Transverse colon (tissue), 4 donors: ENCODE measurements at places on chromosomes 7 and 10. TPM values are rescaled to one million over a fixed set of nuclear protein-coding genes. Genes with fewer than 3 reads are reported as not detected.

DNA sequence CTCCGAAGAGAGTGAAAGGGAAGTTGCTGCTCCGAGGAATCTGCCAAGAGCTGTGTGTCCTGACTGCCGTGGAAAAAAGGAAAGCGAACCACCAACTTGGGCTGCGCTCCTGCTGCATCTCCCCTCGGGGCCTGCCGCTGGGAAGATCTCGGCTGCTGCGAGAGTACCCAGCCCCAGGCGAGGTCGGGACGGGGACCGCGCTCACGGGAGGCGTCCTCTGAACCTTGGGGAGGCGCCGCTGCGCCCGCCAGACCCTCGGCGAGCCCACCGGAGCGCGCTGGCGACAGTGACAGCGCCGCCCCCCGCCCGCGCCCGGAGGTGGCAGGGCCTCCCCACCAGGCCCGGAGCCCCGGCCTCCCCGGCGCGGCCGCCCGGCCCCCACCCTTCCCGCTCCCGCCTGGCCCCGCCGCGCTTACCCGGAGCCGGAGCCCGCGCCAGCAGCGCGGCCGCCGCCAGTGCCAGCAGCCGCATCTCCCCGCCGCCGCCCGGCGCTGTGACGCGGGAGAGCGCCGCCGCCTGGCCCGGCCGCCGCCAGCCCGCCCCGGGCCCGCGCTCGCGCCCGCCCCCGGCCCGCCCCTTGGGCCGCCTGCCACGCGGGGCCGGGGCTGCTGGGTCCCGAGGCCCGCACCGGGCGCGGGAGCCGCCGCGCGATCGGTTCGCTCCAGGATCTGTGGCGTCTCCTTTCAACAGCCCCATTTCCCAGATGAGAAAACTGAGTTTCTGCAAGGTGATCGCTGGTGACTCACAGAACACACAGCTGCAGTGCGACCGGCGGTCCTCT lies at the start of gene VSTM4:
TSS of gene VSTM4 (minus strand) at position 508 of the 781 bp plus-strand sequence. CDS start at position 471, 37 bp downstream.
- no peaks in the 10 kb centered on the region for H3K36me3 ChIP-seq
- peak within 1 kb of the TSS; percentile 37 for H3K4me3 ChIP-seq
- peaks cover 22% of the 10 kb centered on the region for H3K27me3 ChIP-seq
- no peaks in the 10 kb centered on the region for H3K4me1 ChIP-seq
- no peak for DNase-seq

DNA sequence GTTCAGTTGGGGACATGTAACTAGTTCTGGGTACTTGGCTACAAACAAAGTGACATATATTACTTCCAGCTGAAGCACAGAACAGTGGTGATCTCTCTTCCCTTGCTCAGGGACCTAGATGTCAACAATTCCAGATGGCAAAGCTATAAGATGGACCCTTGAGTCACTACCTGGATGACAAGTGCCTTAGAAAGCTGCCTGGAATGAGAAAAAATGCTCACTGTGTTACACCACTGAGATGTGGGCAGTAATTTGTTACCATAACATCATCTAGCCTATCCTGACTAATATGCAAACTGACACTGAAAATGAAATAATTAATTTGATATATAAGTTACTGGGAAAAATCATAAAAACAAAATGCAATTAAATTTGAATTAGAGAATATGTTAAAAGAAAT lies 16.4 kb upstream of the CTTNBP2 start:
- H3K27me3 ChIP-seq, result no peaks in the 10 kb centered on the region
- H3K27ac ChIP-seq, result no peak overlapping the region
- no peaks in the 10 kb centered on the region for H3K4me1 ChIP-seq
- no peak overlapping the region for H3K4me3 ChIP-seq
- no peak for DNase-seq

- no peak for DNase-seq
- H3K36me3 ChIP-seq, result no peaks in the 10 kb centered on the region
Measured at GRCh38 chr10:35409094-35409582, 72.8 kb downstream of the CCNY start.

Gene SMKR1
- total RNA-seq, result not detected

DNA sequence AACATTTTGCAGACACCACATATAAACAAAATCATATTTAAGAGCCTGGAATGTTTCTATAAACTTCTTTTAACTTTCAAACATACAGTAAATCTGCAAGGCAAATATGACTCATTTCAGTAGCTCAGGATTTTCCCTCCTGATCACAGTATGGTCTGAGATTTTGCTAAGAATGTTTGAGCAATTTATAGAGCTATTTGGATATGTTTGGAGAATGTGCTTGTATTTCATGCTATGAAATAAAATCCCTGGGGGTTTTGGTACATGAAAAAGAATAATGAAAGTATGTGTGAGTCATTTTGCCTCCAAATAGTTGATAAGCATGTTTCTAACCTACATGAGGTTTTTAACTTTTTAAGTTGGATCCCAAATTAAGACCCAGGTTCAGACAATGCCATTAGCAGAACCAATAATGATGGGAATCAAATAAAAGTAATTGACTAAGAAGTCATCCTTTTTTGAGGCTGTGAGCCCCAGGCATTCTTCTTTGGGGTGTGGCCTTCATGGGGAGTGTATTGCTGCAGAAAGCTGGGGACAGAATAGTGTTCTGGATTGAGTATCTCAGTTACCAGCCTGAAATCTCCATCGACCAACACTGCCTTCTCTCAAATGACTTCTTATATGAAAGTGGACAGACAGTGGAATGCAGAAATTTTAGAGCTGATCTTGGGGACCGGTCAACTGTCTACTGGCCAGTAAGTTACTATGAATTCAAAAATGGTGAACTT lies 66.1 kb upstream of the AGBL3 start:
- DNase-seq, result no peak
- H3K4me1 ChIP-seq, result peaks cover 4% of the 10 kb centered on the region
- H3K27ac ChIP-seq, result peak overlapping the region; percentile 76
- H3K27me3 ChIP-seq, result no peaks in the 10 kb centered on the region
- H3K4me3 ChIP-seq, result no peak overlapping the region

- H3K4me3 ChIP-seq, result no peak overlapping the region
- no peak for DNase-seq
- H3K27me3 ChIP-seq, result no peaks in the 10 kb centered on the region
- no peaks in the 10 kb centered on the region for H3K4me1 ChIP-seq
Measured at GRCh38 chr10:35924759-35925158, 282.7 kb upstream of the FZD8 start.

- H3K4me3 ChIP-seq, result no peak overlapping the region
- DNase-seq, result no peak
- H3K27me3 ChIP-seq, result peaks cover 8% of the 10 kb centered on the region
- no peak overlapping the region for H3K27ac ChIP-seq
- no peaks in the 10 kb centered on the region for H3K36me3 ChIP-seq
Measured at GRCh38 chr10:132061030-132061429, 4.7 kb upstream of the JAKMIP3 start.

GRCh38 chr10:78405736-78406135 lies 372.1 kb downstream of the RPS24 start:
- H3K27me3 ChIP-seq, result no peaks in the 10 kb centered on the region
- H3K4me3 ChIP-seq, result no peak overlapping the region
- DNase-seq, result no peak
- no peaks in the 10 kb centered on the region for H3K36me3 ChIP-seq
- H3K4me1 ChIP-seq, result peaks cover 6% of the 10 kb centered on the region

Gene AS3MT
- 2.9 TPM for total RNA-seq

Gene SLC39A12
- not detected for total RNA-seq

- peaks cover 23% of the 10 kb centered on the region for H3K4me1 ChIP-seq
- peaks cover 19% of the 10 kb centered on the region for H3K36me3 ChIP-seq
- DNase-seq, result no peak
- H3K4me3 ChIP-seq, result no peak overlapping the region
- no peaks in the 10 kb centered on the region for H3K27me3 ChIP-seq
Measured at GRCh38 chr7:155647734-155648133, 3.3 kb downstream of the RBM33 start.

Gene CYP3A7
- total RNA-seq, result not detected

DNA sequence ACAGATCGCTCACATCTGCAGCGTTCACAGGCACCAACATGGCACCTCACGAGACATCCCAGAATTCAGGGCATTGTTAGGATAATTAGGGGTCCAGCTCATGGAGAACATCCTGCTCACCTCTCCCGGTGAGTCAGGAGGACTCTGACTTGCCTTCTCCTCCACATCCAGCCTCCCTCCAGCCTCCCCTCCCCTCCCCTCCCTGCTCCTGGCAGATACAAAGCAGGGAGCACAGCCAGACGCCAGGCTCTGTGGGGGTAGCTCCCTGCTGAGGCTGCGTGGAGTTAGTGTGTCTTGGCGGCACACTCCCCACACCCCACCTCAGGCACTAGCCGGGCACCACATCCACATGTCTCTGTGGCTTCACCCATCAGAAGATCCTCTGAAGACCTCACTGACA lies 320.6 kb downstream of the CXCL12 start:
- no peak overlapping the region for H3K4me3 ChIP-seq
- no peaks in the 10 kb centered on the region for H3K36me3 ChIP-seq
- no peaks in the 10 kb centered on the region for H3K27me3 ChIP-seq
- no peaks in the 10 kb centered on the region for H3K4me1 ChIP-seq
- no peak for DNase-seq

GRCh38 chr7:42493436-42494198 lies 256.6 kb upstream of the GLI3 start:
- H3K36me3 ChIP-seq, result no peaks in the 10 kb centered on the region
- H3K4me1 ChIP-seq, result no peaks in the 10 kb centered on the region

GRCh38 chr10:133391761-133392518 lies 2.0 kb upstream of the MTG1 start:
- H3K4me3 ChIP-seq, result no peak overlapping the region
- H3K36me3 ChIP-seq, result no peaks in the 10 kb centered on the region
- H3K4me1 ChIP-seq, result peaks cover 5% of the 10 kb centered on the region
- H3K27me3 ChIP-seq, result no peaks in the 10 kb centered on the region

GRCh38 chr7:66642186-66642585 lies 13.5 kb downstream of the KCTD7 start:
- no peaks in the 10 kb centered on the region for H3K36me3 ChIP-seq
- peak overlapping the region; percentile 77 for H3K27ac ChIP-seq
- no peak overlapping the region for H3K4me3 ChIP-seq
- no peak for DNase-seq
- H3K4me1 ChIP-seq, result peaks cover 5% of the 10 kb centered on the region

GRCh38 chr7:92917230-92917629 lies 80.9 kb upstream of the CDK6 start:
- H3K27ac ChIP-seq, result no peak overlapping the region
- H3K4me3 ChIP-seq, result no peak overlapping the region
- H3K36me3 ChIP-seq, result no peaks in the 10 kb centered on the region
- no peaks in the 10 kb centered on the region for H3K27me3 ChIP-seq
- no peaks in the 10 kb centered on the region for H3K4me1 ChIP-seq

GRCh38 chr10:28505359-28505959 lies 27.5 kb upstream of the WAC start:
- DNase-seq, result no peak
- H3K27ac ChIP-seq, result no peak overlapping the region
- no peaks in the 10 kb centered on the region for H3K36me3 ChIP-seq
- peaks cover 3% of the 10 kb centered on the region for H3K4me1 ChIP-seq
- H3K4me3 ChIP-seq, result no peak overlapping the region

- no peaks in the 10 kb centered on the region for H3K27me3 ChIP-seq
- H3K4me1 ChIP-seq, result no peaks in the 10 kb centered on the region
- no peak overlapping the region for H3K4me3 ChIP-seq
- H3K36me3 ChIP-seq, result no peaks in the 10 kb centered on the region
Measured at GRCh38 chr10:8513155-8514147, 459.0 kb downstream of the GATA3 start.

DNA sequence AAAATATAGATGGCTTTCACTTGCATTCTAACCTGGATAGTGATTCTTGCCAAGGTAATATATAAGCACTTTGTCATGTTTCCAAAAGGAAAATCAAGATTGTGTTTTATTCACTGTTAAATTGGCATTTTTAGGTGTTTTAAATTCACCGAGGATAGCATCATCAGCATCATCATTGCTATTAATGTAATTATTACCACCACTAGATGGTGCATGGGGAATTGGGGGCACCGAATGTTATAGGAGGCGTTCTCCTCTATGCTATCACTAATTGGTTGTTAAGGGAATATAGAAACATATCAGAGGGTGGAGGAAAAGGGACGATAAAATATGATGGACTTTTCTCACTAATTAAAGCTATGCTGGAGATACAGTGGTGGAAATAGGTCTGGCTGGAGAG lies 95.5 kb downstream of the CELF2 start:
- H3K27ac ChIP-seq, result no peak overlapping the region
- H3K27me3 ChIP-seq, result no peaks in the 10 kb centered on the region
- no peak overlapping the region for H3K4me3 ChIP-seq
- no peaks in the 10 kb centered on the region for H3K4me1 ChIP-seq

Gene LIPN
- total RNA-seq, result not detected

DNA sequence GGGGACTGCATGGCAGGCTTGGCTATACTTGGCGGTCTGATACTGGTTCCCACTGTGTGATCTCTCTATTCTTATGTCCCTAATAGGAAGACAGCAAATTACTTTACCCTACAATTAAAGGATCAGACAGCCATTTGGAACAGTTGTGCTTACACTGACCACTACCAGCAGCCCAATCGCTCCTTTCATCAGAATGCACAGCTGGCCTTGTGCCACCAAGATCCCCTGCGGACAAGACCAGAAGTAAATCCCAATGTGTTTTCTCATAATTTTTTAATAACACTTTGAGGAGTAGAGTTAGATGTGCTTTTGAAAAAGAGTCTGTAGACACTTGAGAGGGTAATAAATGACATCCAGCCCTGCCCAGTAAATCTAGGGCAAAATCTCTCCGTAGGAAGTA lies 297.2 kb upstream of the ZNF32 start:
- no peaks in the 10 kb centered on the region for H3K27me3 ChIP-seq
- H3K27ac ChIP-seq, result no peak overlapping the region
- no peak for DNase-seq
- H3K4me1 ChIP-seq, result no peaks in the 10 kb centered on the region
- H3K4me3 ChIP-seq, result no peak overlapping the region

Gene DKK1
- total RNA-seq, result not detected

Gene ANKRD2
- not detected for total RNA-seq

- no peaks in the 10 kb centered on the region for H3K36me3 ChIP-seq
- DNase-seq, result no peak
- H3K4me1 ChIP-seq, result no peaks in the 10 kb centered on the region
Measured at GRCh38 chr10:29966269-29966668, 93.1 kb downstream of the JCAD start.

Gene SPACDR
- not detected for total RNA-seq

GRCh38 chr10:131656009-131656408 lies 244.8 kb upstream of the PPP2R2D start:
- H3K36me3 ChIP-seq, result no peaks in the 10 kb centered on the region
- H3K27ac ChIP-seq, result no peak overlapping the region
- H3K27me3 ChIP-seq, result peaks cover 15% of the 10 kb centered on the region
- H3K4me1 ChIP-seq, result no peaks in the 10 kb centered on the region

- H3K4me3 ChIP-seq, result no peak overlapping the region
- no peak for DNase-seq
Measured at GRCh38 chr7:112649560-112649959, 140.6 kb downstream of the TMEM168 start.

Gene MRM2
- total RNA-seq, result 15.3 TPM

Gene TUBB8
- total RNA-seq, result not detected
